ENCODE measurements at places on chromosomes 11 and 22. TPM values are rescaled to one million over a fixed set of nuclear protein-coding genes. Genes with fewer than 3 reads are reported as not detected.

- no peak for DNase-seq
Observed at GRCh38 chr11:119624102-119624615, 104.8 kb downstream of the NECTIN1 start.

DNA sequence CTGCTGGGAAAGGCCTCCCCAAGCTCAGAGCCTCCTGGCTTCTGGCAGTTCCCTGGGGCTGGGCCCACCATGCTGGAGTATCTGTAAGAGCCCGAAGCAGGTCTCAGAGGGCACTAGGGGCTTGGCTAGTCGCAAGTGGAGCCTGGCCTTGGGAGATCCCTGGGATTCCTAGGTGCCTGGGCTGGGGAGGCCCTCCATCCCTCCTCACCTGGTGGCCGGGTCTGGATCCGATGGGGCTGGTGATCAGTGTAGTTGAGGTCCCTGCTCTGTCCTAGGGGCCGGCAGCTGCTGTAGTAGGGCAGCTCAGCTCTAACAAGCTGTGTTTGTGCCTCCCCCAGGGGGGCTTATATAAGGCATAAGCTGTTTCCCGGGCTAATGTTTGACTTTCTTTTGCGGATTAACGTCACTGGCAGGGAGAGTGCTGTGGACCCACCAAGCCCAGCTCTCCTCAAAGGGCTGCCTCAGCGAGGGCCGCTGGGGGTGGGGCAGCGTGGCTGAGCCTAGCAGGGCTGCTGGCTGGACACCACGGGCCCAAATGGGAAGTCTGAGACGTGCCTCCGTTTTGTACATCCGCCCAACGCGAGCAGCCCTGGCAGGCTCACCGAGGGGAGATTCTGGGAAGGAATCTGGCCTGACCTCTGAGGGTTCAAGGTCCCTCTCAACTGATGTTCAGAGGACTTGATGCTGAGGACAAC, at the start of gene SLC22A8:
Gene SLC22A8 (minus strand): TSS at position 321 of the 695 bp plus-strand sequence. CDS start 883 bp downstream, outside the sequence.
- DNase-seq = no peak

- no peak for DNase-seq
Observed at GRCh38 chr11:83008581-83008923, 63.1 kb downstream of the RAB30 start.

- no peak for DNase-seq
Observed at GRCh38 chr11:128940603-128941002, 2.1 kb downstream of the TP53AIP1 start.

- DNase-seq = no peak
Observed at GRCh38 chr11:124817036-124817435, 16.8 kb upstream of the MSANTD2 start.

DNA sequence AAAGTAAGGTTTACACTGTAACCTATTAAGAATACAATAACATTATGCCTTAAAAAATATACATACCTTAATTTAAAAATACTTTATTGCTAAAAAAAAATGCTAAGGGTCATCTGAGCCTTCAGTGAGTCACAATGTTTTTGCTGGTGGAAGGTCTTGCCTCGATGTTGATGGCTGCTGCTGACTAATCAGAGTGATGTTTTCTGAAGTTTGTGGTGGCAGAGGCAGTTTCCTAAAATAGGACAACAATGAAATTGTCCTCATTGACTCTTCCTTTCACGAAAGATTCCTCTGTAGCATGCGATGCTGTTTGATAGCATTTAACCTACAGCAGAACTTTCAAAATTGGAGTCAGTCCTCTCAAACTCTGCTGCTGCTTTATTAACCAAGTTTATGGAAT, 97.6 kb downstream of the FAT3 start:
- DNase-seq = no peak

DNA sequence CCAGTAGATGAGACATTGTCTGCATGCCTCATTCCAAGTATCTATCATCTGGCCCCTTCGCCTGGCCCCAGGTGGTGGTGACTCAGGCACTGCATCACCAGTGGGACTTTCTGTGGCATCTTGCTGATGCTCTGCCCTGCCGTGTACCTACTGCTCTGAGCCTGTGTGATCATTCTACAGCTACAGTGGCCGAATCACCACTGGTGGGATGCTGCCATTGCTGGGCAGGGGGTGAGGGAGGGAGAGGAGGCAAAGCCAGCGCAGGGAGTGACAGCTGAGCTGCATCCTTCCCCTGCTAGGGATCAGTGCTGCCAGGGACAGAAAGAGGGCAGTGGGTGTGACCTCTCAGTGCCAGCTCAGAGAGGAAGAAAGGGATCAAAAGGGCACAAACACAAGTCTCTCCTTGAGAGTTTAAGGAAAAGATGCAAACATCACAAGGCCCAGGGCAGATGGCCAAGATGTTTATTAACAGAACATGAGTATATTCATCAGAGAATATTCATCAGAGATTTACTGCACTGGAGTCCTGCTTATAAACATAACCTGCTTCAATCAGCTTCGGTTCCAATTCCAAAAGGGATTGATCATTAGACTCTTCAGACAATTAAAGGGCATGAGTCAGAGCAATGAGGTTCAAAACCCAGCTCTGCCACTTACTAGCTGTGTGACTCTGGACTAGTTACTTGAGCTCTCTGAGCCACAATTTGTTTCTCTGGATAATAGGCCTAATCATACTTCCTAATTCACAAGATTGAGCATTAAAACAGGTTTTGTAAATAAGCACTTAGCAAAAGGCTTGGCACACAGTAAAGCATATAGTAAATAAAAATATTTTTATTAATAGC, 109.8 kb downstream of the NAT10 start:
- no peak for DNase-seq

The ESAM gene
- total RNA-seq = 0.38 TPM

The KRTAP5-10 gene
- total RNA-seq = not detected

The APOL1 gene
- total RNA-seq = 7.3 TPM

The SERHL2 gene
- total RNA-seq = not detected

The CBLIF gene
- total RNA-seq = not detected

The PTPN5 gene
- total RNA-seq = not detected
